ENCODE measurements at places on chromosomes 12 and 14.
A peak's percentile ranks its signal among the peaks of the same experiment; 100 is the strongest.

DNA sequence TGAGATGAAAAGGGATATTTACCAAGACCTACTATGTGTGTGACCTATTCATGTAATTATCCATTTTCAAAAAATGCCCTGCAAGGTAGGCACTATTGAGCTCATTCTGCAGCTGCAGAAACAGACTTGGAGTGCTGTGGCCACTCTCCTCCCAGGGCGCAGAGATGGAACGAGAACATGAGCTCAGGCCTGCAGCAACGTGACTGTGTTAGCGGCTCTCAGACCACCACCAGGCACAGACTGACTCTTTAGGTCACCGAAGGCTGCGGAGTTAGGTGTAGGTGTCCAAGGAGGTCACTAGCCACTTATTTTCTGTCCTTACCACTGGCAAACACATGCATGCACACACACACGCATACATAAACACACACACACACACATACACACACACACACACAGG is 271.4 kb upstream of the DIO3 start:
- DNase-seq: no peak

DNA sequence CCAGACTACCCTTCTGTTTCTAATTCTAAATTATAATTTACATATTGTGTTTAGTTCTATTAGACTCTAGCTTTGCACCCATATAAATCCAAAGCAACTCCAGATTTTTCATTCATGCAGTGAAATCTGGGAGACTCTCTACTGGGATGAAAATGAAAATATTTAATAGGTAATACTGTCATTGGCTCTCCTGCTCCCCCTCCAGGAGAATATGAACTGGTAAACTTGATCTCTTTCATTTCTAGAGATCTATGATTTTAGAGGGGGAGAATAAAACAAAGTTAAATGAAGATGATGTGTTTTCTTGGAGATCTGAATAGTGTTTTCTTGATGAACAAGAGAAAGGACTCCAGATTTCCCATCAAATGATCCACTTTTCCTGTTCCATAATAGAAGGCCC is 104.3 kb upstream of the TMCC3 start:
- no peak for DNase-seq

- DNase-seq: no peak
These were observed 111.2 kb downstream of the CHST11 start for GRCh38 chr12:104567832-104568486.

DNA sequence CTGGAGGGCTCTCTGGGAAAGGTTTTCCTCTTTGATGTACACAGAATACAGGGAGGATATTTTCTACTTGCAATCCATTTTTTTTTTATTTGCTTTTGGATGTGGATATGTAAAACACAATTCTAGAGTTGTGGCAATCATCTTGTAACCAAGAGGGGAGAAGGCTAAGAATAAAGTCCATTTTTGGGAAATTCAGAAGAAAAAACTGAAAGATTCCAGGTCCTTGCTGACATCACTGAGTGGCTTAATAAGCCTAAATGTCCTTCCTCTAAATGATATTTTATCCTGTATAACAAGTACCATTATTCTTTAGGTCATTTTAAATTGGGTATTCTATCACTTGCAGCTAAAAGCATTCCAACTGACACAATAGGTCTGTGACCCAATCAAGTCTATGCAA is 64.0 kb downstream of the PPP1R12A start:
- DNase-seq: no peak

DNA sequence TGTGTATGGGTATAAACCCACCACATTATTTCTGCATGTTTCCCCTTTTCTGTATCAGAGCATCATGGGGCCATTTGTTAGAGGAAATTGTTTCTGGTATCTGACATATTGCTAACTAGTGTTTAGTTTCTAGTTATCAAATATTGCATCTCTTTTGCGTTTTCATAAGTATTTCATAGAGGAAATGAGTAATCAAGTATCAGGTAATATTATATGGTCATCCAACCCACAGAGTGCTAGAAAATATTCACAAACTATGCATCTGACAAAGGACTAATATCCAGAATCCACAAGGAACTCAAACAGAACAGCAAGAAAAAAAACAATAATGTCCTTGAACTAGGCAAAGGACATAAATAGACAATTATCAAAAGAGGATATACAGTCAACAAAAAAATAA is 258.9 kb upstream of the LRIG3 start:
- no peak for DNase-seq

DNA sequence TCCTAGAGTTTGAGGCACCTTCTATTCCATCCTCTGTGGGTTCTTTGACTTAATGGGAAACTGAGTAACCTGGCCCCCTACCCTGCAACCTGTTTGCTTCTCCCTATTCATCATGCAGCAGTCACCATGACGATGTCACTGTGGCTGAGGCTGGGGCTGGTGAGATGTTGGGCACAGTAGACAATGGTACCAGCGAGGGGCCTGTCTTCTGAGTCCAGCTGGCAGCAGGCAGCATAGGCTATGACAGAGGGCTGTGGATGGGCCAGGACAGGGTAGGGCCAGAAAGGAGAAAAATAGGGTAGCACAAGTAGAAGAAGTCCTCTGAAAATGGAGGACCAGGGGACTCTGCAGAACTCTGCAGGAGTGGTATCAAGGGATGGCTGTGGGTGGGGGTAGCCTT is 2.0 kb downstream of the CIROP start:
- no peak for DNase-seq

DNA sequence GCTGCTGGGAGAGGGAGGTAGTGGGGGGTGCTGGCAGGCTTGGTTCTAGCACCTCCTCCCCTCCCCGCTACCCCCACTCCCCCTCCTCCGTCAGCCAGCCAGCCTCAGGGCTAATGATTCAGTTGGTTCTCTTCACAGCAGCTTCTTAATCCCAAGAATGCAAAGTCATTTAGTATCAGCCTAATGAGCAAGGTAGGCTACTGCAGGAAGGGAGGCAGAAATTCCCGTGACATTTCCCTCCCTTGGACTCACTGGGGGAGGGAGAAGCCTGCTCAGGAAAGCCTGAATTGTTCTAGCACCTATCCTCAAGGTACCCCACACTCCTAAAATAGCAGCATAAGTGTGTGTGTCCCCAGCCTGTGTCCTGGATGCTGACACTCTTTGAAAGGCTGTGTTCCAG is 29.8 kb downstream of the ITPK1 start:
- no peak for DNase-seq

- DNase-seq: no peak
These were observed 214.2 kb downstream of the ADAMTS20 start for GRCh38 chr12:43337571-43338444.

DNA sequence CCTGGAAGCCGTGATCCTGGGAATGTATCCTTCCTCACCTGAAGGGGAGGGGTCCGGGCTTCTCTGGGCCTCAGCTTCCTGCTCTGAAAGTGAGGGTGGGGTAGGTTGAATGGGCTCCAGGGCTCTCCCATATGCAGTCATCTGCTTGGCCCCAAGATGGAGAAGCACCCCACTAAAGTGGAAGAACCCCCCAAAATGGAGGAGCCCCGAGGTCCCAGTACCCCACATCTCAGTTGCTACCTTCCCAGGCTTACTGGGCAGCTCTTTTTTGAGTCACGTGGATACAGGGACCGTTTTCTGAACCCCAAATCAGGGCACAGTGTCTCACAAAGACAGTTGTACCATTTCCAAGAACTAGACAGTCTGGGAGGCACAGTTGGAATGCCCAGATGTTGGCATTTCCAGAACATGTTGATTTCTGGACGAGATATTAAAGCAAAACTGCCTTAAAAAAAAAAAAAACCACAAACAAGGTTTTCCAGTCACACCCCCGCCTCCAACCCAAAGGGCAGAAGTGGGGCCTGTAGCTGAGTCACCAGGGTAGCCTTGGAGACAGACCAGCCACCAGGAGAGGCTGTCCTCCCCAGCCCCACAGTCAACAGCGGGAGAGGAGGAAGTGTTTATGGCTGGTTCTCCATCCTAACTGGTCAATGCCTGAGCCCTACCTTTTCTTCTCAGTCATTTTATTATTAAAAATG is 12.1 kb downstream of the VASH1 start:
- peak; percentile 20 for DNase-seq

DNA sequence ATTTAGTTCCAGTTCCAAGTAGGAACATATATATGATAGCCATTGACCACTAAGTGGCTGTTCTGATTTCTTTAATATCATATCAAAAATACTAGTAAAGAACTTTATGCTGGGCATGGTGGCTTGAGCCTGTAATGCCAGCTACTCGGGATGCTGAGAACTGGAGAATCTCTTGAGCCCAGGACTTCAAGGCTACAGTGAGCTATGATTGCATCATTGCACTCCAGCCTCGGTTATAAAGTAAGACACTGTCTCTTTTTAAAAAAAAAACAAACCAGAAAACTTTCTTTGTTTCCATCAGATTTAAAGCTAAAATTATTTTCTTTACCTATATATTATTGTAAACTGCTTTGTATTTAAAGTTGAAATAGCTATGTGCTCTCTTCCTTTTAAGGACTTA is 127.0 kb downstream of the SCAF11 start:
- DNase-seq: no peak

GRCh38 chr12:110533607-110534006 is 31.5 kb downstream of the RAD9B start:
- DNase-seq: no peak

GRCh38 chr12:126627596-126627995 is 1562.4 kb downstream of the AACS start:
- no peak for DNase-seq

Data from RCC 7860 (cell line).